ENCODE measurements at places on chromosomes 12 and 14.

DNA sequence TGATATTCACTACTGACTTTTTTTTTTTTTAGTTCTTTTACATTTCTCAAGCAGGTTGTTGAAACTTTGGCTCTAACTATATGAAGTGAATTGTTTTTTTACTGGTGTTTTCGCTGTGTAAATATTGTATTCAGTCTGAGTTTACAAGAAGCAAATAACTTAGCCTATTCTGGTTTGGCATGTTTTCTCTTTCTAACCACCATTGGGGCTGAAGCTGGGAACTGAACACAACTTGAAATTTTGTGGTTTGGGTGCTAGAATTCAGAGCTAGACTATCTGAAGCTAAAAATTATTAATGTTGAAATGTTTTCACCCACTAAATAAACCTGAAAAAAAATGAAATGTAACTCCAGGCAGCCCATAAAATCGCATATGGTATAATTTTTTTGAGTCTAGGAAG is 37.2 kb downstream of the RAD51B start:
- no peak for DNase-seq

DNA sequence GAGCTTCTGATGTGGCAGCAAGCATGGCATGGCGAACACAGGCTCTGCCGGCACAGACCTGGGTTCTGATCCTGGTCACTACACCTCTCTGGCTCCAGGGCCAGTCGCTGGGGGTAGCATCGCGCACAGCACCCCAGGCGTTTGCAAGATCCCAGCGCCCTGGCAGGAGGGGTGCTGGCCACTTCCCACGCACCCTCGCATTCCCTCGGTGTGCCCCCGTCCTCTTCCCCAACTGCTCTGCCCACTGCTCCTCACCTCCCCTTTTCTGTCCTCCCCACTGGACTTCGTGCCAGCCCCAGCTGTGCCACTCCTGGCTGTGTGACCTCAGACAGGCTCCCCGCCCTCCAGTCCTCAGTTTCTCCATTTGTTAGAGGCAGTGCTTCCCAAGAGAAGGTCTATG is 2.8 kb downstream of the CDK2AP1 start:
- no peak for DNase-seq

GRCh38 chr14:92692822-92693226 is 55.6 kb downstream of the LGMN start:
- DNase-seq: no peak

GRCh38 chr12:6613776-6614512 is 6.8 kb upstream of the CHD4 start:
- DNase-seq: peak; percentile 62

DNA sequence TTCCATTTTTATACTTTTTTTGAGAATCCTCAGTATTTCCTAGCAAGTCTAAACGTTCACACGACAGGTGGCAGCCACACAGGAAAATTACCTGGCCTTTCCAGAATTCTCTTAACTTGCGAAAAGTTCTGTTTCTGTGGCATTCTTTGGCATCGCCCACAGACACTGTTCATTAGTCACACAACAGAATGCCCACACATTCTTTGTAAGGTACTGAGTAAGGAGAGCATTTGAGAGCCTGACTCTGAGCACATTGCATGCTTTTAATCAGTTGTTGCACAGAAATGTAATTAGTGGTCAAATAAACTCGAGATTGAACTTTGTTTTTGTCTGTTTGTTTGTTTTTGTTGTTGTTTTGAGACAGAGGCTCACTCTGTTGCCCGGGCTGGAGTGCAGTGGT is 52.4 kb downstream of the LMNTD1 start:
- no peak for DNase-seq

DNA sequence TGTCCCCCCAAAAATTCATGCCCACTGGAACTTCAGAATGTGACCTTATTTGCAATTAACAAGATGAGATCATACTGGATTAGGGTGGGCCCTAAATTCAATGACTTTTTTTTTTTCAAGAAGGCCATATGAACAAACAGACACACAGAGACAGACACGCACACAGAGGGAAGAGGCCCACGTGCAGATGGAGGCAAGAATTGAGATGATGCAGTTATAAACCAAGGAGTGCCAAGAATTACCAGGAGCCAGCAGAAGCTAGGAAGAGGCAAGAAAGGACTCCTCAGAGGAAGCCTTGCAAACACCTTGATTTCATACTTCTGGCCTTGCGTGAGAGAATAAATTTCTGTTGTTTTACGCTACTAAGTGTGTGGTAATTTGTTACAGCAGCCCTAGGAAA is 33.4 kb downstream of the NELL2 start:
- no peak for DNase-seq

Data from endothelial cell (in vitro differentiated cells).